ENCODE measurements at places on chromosomes 5 and 9.

- DNase-seq = no peak
Measured at GRCh38 chr9:107973451-107973850, 483.9 kb upstream of the KLF4 start.

DNA sequence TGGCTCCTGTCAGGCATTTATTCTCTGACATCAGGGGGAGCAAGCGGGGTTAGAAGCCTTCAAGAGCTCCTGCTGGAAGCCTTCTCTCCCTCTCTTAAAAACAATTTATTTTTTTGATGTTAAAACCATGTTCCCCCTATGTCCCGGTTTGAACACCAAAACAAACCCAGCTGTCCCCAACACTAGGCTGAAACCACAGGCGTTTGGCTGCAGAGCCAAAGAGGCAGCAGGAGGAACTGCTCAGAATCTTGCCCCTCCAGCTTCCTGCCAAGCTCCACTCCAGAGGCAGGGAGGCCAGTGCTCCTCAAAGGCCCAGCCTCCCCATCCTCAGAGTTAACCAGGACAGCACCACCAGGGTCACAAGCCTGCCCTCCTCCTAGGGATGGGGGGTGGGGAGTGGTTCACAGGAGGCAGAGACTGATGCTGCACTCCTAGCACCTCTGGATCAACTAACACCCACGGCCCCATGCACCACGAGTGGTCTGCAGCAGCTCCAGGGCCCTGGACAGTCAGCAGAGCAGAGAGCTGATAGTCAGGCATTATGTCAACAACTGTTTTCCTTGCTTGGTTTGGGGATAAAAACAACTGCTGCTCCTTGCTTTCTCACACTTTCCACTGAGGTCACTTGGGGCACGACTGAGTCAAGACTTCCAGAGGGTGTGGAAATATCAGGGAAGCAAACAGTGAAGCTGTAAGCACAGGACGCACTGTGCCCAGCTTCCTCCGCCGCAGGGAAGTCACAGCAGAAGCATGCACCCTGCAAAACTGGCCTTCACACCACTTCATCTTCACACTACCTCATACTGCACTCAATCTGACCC is 96.5 kb upstream of the ADRA1B start:
- peak; percentile 41 for DNase-seq

- DNase-seq = peak; percentile 64
Measured at GRCh38 chr9:134887686-134888602, 7.3 kb downstream of the FCN2 start.

DNA sequence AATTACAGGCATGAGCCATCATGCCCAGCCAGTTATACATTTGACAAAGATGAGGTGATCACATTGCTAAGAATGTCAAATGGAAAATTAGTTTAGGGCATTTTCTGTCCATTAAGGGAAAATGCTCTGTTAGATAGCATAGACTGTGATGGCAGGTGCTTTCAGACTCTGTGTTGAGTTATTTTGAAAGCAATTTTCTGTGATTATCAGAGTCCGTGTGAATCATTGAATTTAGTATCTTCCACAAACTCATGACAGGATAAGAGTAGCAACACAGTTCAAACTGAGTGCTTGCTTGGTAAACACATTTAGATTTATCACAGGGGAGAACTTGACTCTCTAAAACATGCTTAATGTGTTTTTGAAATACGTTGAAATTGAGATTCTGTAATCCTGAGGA is 69.0 kb downstream of the GAPVD1 start:
- DNase-seq = no peak

DNA sequence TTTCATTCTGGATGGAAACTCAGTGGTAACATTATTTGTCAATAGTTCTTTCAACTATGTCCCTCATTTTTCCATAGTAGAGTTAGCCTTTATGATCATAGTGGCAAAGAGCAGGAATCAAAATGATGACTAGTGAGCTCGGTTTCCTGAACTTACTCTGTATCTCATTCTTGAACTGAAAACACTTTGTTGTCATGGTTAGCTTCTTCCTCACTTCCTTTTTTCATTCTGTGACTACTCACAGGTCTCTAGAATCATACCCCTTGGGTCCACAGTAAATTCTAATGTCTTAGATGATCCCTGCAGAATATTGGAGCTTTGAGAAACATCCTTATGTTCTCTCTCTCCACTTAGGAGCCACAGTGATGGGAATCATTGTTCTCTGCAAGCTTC is 29.4 kb upstream of the RECK start:
- DNase-seq = peak; percentile 34

- no peak for DNase-seq
Measured at GRCh38 chr5:156815988-156816599, 34.0 kb upstream of the PPP1R2B start.

DNA sequence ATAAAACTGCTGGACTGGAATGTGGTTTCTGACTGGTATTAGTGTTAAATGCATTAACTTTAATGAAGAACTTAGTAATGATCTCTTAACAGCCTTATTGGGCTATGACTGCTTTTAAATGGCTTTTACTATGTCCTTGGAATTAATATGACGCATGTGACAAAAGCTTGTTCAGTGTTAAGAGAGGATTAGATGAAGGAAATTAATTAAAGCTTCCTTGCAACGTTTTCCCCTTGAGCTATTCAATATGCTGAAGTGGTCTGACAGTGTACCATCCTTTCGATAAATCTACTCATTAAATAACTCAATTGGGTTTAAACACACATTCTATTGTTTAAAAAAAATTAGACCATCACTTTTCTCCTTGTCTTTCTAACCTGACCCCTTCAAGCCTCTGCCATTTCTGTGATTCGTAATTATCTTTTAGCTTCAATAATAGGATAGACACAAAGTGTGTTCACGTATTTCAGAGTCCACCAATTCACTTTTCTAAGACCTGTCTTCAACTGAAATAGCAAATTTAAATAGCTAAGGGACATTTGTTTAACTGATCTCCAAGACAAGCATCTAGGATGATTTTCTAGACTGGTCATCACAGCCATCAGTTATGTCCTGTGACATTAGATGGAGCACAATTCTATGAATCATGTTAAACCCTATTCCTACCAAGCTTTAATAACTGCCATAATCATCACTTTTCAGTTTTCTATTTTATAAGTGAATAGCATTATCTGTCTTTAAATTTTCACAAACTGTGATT is 1258.0 kb upstream of the CDH9 start:
- no peak for DNase-seq

DNA sequence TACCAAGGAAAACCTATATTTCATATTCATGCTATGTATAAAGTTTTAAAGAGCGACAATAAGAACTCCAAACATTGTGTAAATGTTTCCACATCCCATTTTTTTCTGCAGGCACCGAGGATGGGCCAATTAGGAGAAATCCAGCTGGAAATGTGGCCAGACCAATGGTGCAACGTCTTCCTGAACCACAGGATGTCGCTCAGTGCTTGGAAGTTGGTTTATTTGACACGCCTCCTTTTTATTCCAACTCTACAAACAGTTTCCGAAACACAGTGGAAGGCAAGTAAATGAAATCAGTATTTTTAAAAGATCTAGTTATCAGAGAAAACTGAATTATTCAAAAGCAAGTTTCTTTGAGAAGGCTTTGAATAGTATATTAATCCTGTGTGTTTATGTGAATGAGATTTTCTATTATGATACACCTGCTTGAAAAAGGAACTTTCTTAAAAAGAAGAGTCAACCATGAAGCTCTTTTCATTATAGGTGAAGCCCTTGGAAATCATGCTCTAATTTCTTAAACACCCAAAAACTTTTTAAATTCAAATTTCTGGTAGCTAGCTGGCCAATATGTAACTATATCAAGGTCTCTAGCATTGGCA is 9.1 kb downstream of the TYRP1 start:
- no peak for DNase-seq

- no peak for DNase-seq
Measured at GRCh38 chr9:119026120-119026519, 343.1 kb downstream of the BRINP1 start.

DNA sequence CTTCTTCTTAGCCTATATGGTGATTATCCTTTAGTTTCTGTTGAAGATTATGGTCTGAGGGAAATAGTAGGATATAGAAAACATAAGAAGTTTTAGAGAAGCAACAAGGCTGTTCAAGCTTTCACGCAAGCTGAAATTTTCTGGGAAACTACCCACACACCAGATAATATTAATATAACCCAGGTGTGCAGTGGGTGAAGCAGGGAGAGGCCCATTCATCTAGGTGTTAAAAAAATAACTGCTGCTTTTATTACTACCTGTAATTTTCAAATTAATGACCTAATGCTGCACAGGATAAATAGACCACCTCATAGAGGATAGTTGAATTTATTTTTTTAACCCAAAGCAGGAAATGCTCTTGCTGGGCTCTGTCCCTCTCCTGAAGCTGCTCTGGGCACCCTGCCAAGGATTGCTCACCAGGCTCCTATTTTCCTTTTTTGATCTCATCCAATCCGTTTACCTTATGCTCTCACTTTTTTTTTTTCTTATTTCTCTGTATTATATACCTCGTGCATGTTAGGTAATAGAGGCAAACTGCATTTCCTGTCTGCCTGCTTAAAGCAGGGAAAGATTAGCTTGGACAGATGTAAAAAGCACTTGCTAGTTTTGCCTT is 124.3 kb upstream of the SLC12A2 start:
- DNase-seq = peak; percentile 65

DNA sequence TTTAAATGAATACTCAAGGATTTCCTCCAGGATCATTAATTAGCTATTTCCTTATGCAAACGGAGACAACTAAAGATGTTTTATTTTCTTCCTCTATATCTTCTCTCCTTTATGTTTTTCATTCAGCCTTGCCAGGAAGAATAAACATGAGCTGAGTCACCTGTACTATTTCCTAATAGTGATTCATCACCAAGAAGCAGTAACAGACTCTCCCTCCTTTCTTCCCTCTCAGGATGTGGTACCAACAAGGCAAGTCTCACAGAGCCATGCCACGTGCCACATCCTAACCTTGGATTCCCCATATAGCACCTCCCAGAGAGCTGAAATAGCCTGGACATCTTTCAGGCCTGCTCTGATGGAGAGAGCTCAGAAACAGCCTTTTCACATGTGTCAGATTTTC is 758.6 kb upstream of the DMAC1 start:
- DNase-seq = peak; percentile 20

DNA sequence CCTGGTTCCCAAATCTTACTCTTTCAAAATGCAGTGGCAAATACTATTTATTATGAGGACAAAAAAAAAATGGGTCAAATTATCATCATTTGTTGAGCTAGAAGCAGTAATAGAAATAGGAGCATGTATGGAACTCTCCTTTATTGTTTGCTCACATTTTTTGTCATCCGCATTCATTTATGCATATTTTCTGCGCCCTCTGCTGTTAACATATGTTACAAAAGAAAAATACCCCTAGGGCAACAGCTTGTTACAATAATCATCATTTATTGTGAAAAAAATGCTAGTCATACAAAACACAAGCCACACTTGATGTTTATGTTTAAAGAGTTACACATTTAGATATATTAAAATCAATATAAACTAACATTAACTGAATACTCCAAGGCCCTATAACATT is 328.2 kb downstream of the TUSC1 start:
- DNase-seq = no peak

- DNase-seq = no peak
Measured at GRCh38 chr9:100670719-100671118, 92.8 kb downstream of the CAVIN4 start.

GRCh38 chr5:17249029-17249634 is 31.7 kb downstream of the BASP1 start:
- DNase-seq = no peak

GRCh38 chr5:74613283-74613682 is 27.2 kb downstream of the ENC1 start:
- no peak for DNase-seq

DNA sequence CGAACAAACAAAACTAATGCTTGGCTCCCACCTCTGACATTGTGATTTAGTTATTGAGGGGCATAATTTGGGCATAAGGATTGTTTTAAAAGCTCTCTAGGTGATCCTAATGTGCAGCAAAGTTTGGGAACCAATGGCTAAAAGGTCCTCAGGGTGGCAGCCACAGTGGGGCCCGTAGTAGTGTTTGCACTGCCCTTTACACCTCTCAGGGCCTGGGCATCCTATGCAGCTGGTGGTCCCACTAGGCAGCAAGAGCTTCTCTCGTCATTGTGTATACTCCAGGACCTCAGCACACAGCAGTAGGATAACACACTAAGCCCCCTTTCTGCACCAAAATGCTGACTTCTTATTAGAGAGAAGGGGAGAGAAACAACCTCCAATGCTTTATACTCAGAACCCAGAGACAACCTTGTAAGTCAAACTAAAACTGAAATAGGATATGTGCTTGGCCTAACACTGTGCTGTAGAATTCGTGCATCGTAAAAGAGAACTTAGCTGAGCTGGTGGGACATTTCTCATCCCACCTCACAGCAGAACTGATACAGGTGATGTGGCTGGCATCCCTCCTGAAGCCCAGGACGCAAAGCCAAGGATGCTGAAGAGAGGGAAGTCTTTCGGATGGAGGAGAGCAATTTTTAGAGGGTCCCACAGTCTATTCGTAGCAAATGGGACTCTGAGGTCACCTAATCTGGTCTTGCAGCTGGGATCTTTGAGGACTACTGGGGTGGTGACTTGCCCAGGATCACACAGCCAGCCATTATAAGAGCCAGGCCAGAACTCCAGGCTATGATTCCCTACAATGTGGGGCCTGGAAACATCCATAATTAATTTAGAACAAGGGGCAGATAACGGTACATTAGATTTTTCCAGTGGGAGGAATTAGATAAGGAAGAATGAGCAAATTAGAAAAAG is 1.2 kb downstream of the GLRX start:
- DNase-seq = no peak

DNA sequence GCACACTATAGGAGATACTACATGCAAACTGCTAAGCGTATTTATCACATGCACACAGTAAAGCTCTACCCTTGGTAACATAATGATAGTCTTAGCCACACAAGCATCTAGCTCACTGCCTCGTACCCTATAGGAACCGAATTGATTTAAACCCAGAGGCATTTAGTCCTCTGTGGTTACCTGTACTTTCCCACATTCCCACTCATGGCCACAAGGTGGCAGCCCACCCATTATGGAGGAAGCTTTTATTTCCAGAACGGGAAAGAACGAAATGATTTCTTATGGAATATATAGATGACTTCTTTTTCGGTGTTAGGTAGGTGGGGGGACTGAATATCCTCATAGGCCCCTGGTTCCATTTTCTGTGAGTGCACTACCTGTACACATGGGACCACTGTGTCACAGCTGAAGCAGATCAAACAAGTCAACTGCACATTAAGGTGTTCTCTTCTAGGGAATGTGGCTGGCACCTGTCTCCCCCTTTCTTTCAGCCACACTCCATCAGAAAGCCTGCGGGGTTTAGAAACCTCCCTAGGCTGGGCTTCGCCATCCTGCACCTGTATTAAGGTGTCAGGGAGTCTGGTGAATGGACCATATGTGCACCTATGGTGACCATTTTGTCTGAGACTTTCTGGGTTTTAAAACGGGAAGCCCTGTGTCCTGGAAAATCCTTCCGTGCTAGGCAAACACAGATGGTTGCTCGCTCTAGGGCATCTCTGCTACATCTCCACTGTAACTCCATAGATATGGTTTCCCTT is 313.2 kb downstream of the SLIT3 start:
- peak; percentile 70 for DNase-seq

- DNase-seq = no peak
Measured at GRCh38 chr9:17611917-17612316, 33.1 kb downstream of the SH3GL2 start.

GRCh38 chr5:154211641-154212390 is 21.3 kb downstream of the GALNT10 start:
- DNase-seq = no peak

Data from common myeloid progenitor, CD34-positive (primary cell).